ENCODE measurements at places on chromosomes 12 and 14.
A peak's percentile ranks its signal among the peaks of the same experiment; 100 is the strongest.

GRCh38 chr14:102734436-102734835 lies 42.8 kb upstream of the TRAF3 start:
- no peak for DNase-seq

DNA sequence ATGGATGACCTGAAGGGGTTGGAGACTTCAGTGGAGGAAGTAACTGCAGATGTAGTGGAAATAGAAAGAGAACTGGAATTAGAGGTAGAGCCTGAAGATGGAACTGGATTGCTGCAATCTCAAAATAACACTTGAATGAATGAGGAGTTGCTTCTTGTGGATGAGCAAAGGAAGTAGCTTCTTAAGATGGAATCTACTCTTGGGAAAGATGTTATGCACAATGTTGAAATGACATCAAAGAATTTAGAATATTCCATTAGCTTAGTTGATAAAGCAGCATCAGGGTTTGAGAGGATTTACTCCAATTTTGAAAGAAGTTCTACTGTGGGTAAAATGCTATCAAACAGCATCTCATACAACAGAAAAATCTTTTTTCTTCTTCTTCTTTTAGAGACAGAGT lies 186.4 kb upstream of the PRKD1 start:
- DNase-seq: no peak

GRCh38 chr12:108914121-108914531 lies 34.2 kb downstream of the DAO start:
- no peak for DNase-seq

DNA sequence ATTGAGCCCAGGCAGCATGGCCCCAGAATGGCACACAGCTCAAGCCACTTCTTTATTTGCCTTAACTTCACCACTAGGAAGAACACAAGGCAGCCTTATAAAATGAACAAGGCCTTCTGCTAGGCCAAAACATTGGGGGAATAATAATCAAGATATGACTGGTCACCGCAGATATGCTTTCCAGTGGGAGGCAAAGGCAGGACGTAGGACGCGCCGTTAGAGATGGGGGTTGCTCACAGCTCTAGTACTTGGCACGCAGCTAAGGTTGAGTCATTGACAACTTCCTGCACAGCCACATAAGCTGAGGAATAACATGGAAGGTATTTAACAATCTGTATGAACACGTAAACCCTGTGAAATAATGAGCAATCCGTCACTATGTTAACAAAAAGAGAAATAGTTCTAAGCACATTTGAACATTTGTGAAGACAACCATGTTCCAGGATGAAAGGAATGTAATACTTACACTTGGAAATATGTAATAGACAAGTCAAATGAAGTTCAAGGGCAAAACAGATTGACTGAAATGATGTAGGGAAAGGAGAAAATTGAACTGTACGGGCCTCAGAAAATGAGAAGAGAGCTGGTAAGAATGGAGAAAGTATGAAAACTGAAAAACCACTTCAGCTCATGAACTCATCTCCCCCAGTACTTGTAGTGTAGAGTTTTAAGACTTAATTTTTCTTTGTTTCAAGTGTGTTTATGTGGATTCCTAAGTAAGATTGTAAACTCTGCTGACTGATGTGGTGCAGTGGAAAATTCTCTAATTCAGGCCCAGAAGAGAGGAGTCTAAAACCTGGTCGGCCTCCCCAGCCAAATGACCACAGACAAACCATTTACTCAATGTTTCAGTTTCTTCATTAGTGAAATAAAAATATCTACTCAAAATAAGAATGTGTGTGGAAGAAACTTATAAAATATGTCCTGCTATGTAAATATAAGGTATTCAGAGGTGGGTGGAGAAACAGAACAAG lies 59.3 kb upstream of the CCDC91 start:
- DNase-seq: no peak

DNA sequence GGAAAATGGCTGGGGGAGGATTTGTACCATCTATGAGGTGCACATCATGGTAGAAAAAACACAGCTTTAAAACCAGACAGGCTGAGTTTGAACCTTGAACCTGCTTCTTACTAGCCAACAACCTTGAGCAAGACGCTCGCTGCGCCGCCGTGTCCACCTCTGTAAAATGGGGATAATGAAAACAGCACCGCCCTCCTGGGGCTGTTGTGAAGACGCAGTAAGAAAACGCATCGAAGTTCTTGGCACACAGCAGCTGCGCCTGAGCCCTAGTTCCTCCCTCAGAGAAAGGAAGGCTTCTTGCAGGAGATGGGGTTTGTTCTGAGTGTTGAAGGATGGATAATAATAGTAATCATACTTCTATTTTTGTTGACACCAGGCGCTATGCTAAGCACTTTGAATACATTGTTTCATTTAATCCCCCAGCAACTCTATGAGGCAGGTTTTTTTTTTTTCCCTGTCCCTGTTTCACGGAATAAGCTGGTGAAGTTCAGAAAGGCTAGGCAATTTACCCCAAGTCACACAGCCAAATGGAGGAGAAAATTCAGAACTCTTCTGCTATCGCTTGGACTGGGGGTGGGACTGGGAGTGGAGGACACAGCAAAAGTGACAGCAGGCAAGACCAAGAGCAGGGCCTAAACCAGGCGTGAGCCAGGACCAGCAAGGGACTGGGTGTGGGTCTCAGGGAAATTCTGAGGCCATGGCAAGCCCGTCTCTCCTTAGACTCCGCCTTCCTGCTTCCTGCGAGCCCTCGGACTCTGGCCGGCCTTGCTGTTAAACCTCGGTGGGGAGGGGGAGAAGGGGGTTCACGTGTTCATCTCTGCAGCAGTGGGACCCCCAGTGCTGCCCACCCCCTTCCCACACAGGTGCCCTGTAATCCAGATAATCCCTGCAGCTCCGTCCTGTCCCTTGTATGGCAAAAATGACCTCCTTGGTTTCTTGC lies 97.5 kb downstream of the LRRC74A start:
- no peak for DNase-seq

GRCh38 chr14:51726166-51726899 lies 74.6 kb downstream of the FRMD6 start:
- DNase-seq: no peak

DNA sequence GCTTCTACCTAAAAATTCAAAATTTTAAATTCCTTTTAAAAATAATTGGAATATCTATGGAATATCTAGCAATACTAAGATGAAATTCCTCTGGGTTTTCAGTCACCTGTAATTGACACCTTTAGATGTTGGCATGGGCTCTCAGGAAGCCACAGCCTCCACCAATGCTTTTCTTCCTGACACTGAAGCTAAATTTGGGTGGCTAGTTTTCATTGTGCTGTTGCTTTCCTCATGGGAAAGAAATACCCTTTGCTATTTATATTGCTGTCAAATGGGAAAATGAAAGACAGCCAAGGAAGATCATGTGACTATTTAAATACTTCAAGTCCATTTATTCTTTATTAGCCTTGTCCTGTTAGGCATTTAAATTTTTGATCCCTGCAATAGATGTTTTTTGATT lies 313.0 kb downstream of the NAV3 start:
- no peak for DNase-seq

DNA sequence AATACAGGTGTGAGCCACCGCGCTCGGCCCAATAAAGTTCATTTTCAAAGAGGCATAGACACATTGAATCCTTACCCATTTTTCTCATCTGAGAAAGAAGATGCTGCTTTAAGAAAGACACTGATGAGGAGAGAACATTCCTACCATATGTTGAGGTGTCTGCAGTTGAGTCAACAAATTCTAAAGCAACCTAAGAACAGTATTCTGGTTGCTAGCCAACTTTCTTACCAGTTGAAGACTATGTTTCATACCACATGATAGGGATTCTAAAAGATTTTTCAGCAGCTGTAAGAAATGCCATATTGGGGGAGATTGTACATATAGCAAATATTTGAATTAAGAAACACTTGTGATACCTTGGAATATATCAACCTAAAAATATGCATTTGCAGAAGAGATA lies 160.1 kb downstream of the SRGAP1 start:
- DNase-seq: no peak

DNA sequence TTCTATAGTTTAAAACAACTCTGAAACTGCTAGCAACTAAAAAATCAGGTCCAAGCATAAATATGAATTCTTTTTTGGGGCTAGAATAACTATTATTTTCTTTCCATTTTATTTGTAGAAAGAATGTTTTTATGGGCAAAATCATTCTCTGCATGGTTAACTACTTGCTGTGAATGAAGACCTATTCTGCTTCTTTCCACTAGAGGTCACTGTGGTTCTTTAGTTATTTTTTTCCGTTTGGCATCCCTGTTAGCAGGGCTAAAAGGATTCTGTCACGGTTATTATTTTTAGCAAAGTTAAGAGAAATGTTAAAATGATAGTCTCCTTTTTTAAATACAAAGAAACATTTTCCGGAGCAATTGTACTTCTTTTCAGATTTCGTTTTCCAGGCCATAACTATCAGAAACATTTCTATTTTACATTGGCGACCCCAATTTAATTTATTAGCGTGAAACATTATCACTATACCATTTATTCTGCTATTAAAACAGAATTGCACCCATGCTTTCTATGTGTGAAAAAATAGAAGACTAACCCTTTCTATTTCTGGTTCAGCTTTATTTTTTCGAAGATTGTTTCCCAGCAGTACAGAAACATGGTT lies 404.8 kb downstream of the ATP23 start:
- DNase-seq: peak; percentile 30

DNA sequence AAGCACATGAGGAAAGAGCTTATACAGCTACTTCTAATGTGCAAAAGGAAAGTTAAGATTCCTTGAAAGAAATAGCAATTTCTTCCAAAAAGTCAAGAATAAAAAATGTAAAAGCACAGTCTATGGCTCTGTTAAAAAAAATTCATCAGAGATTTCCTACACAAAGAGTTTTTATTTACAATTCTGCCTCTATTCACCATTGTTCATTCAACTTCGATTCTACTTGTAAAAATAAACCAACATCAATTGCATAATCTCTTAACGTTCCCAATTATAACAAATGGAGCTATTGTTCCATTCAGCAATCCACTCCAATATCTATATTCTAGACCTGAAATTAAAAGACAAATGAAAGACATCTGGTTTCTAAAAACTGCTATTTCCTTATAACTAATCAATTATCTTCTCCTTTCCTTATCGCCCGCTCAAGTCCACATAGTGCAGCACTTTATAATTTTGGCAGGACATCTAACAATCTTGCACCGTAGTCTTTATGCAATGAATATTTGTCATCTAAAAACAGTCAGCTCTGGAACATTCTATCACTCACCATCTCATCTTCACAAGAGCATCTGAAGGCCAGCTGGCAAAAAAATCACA lies 6.2 kb downstream of the EIF2S3B start:
- DNase-seq: no peak

Data from T-cell (primary cell).